Germinal center (tissue), 1 donor: ENCODE measurements at places on chromosomes 4 and X.

DNA sequence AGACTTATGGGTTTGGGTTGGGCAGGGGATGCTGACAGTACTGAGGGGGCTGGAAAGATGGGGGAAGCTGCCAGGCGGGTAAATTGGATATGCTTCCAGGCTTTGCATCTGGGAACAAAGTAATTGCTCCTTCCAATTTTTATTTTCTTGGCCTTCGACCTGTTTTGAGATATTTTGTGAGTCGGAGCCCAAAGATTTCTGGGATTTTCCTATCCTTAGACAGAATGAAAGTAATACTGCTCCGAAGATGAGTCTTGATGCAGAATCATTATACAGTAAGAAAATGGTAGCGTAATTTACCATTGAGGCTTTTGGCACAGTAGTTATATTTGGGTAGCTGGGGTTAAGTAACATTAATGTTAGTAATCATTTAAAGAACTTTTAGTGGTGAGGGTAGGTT, 1.4 kb downstream of the SMARCA5 start:
- DNase-seq, result no peak

DNA sequence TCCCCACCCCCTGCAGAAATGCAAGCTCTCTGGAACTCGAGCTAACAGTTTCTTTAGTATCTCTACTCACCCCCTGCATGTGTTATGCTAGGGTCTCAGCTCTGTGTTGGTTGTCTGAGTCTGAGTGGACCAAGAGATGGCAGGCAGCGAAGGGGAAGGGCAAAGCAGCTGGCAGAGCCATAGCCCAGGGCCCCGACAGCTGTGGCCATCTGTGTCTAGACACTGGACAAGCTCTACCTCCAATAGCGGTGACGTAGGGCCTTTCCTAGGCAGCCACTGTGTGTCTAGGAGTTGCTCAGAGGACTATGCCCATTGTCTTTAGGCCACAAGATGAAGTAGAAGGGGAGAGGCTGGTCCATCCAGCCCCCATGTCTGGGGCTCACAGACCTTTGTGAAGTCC, 79.2 kb downstream of the EFNB1 start:
- no peak for DNase-seq

DNA sequence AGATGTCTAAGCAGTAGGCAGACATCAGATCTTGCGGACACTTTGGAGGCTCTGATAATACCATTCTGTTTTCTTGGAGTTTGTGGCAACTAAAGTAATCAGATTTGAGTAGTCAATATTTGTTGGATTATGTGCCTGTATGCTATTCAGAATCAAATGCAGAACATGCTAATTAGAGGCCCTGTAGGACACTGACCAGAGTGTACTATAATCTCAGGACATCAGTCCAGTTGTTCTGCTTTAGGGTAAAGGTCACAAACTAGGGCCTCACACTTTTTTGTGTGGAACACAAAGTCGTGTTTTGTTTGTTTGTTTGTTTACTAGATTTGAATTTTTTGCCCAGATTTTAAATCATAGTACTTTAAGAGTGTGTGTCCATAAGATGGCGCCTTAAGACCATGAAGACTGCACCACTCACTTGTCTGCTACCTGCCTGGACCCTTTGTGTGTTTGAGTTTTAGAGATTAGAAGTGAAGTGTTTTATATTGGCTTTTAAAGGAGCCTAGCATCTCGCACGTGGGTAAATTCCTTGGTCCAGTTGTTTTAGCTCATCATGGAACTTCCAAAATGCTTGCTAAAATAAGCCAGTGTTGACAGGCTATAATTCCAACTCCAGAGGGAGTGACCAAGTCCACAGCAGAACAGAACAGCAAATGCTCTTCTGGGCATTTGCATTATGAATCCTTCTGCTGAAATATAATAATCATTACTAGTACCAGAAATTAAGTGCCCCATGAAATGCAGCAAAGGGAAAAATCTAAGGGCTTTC, 34.7 kb downstream of the IL13RA1 start:
- no peak for DNase-seq

DNA sequence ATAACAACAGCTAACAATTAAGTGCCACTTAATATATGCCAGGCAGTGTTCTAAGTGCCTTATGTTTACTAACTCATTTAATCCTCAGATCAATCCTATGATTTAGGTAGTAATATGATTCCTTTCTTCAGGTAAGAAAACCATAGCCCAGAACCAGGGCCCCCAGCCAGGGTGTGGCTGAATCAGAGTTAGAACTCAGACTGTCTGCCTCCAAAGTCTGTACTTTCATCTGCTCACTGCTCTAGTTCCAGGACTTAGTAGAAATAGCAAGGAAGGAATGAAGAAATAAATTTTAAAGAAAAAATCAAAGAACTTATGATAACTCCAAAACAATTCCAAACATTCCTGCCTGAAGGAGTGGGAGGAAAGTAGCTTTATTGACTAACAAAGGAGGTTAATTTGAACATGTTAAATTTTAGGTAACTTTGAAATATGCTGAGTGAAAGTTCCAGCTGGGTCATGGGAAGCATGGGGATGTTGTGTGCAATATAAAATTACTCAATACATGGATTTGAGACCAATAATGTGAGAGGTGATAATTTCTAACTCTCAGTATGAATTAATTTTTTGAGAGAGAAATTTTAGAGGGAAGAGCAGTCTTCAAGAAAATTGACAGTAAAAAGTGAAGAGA, 8.8 kb upstream of the ADH1C start:
- DNase-seq, result no peak

DNA sequence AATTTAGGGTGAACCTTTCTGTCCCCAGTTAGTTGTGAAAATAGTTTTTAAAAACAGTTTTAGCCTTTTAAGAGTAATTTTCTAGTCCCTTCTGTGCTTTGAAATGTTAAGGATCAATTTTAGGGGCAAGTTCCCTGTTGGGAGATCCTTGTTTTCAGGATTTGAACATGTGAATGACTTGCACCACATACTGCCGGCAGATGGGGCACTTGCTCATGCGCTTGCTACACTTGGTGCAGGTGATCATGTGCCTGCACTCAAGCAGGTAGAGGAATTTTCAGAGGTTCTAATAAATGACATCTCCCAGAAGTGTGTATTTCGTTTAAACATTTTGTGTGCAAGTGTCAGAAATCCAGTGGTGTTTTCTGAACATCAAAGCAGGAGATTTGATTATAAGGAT, 195.9 kb downstream of the CHM start:
- no peak for DNase-seq

GRCh38 chr4:80196922-80197573, at the start of gene PRDM8:
TSS of gene PRDM8 (plus strand) at chr4:80197503. CDS start at chr4:80200081, 2,578 bp downstream.
- DNase-seq, result no peak

DNA sequence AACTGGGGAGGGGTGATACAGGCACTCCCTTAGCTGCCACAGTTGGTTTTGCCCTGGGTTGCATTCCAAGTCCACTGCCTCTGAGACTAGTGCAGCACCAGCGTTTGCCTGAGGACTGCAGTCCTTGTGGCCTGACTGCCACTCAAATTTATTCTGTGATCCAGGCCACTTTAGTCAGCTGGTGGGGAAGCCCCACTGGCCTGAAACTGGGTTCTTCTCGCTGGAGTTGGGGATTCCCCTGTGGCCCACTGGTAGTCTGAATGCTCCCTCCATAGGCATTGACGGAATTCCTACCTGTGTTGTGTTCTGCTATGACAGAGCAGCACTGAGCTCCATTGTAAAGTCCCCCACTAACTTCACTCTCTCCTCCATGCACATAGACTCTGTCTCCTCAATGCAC, 63.8 kb downstream of the PTPN13 start:
- DNase-seq, result no peak

DNA sequence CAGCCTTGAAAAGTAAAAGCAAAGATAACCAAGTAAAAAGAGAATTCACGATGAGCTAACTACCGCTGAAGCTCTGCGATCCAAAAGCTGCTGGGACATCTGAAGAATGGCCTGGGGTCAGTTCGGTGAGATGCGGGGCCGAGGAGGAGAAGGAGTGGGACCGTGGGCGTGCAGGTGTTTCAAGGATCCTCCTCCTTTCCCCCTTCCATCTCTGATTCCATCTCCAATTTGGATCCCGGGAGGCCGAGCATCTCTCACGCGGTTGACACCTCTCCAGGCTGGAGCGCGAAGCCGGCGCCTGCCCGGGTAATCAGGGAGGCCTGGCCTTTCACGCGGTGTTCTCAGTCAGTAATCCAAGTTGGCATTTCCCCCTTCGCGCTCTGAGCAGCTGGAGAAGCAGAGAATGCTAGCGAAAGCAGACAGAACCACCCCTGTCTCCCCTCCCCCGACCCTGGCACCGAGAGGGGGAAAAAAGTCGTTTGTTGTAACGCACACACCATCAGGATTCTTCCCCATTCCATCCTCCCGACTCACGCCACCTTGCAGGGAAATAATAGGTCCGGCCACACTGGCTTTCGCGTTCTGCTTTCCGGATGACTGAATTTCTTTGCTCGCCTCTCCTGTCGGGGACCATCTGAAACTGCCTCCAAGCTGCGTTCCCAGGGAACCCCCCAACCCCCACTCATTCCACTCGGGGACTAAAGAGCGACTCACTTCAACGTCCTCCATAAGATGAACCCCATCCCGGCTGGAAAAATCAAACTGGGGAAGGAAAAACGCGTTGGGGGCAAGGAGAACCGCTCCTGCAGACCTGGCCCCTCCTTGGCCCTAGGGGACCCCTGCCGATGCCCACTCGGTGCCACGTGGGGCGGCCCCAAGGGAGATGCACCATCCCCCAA, 6.5 kb downstream of the NEUROG2 start:
- DNase-seq, result no peak

DNA sequence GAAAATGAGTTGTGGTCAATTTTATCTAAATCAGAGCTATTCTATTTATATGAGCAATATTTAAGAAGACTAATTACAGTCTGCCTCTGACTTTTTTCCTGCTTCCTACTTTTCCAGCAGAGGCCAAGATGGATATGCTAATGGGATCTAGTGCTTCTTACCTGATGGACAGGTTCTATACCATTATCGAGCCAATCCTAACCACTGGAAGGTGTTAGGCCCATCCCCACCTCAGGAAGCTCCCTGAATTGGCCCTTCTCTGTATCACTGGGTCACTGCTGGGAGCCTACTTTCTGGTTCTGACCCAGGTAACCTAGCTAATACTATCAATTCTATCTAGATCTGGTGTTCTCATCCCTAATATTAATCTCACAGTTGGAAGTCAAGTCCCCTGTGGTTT, 577 bp upstream of the YIPF7 start:
- no peak for DNase-seq

DNA sequence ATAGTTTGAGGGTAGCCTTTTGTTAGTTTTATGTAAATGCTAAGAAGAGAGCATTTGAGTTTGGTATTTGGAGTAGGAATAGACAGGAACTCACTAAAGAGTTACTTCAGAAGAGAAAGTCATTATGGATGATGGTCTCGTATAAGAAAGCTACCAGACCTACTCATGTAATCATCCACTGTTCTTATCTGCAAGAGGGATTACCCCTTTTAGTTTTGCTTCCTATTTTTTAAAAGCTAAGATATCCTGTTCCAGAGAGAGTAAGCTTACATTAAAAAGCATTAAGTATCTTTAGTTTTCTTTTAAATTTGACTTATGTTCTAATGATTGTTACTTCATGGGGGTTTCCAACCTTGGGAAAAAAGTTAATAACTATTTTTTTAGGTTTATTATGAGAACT, 12.5 kb upstream of the ART3 start:
- peak; percentile 29 for DNase-seq

DNA sequence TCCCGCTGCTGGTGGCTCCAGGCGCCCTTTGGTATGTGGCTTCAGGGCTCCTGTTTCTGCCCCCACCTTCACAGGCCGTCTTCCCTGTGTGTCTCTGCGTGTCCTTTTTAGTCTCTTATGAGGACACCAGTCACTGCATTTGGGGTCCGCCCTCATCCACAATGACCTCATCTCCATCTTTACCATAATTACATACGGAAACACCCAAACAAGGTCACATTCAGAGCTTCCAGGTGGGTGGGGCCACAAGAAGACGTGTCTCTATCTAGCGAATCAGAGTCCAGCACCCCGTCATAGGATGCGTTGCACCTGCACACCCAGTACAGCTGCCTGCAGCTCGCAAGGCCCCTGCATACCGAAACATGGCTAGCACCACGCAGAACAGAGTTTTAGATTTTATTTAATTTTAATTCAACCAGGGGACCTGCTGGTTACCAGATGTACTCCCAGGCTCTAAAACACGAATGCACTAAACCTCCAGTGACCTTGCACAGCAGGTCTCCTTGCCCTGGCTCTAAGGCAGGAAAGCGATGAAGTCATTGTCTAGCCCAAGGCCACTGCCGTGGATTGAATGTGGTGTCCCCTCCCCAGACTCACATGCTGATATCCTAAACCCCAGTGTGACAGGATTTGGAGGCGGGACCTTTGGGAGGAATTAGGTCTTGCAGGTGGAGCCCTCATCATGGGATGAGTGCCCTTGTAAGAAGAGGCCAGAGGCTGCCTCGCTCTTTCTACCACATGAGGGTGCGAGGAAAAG, 30.3 kb downstream of the ABLIM2 start:
- no peak for DNase-seq

GRCh38 chrX:131821945-131822622, 201.0 kb upstream of the STK26 start:
- no peak for DNase-seq

DNA sequence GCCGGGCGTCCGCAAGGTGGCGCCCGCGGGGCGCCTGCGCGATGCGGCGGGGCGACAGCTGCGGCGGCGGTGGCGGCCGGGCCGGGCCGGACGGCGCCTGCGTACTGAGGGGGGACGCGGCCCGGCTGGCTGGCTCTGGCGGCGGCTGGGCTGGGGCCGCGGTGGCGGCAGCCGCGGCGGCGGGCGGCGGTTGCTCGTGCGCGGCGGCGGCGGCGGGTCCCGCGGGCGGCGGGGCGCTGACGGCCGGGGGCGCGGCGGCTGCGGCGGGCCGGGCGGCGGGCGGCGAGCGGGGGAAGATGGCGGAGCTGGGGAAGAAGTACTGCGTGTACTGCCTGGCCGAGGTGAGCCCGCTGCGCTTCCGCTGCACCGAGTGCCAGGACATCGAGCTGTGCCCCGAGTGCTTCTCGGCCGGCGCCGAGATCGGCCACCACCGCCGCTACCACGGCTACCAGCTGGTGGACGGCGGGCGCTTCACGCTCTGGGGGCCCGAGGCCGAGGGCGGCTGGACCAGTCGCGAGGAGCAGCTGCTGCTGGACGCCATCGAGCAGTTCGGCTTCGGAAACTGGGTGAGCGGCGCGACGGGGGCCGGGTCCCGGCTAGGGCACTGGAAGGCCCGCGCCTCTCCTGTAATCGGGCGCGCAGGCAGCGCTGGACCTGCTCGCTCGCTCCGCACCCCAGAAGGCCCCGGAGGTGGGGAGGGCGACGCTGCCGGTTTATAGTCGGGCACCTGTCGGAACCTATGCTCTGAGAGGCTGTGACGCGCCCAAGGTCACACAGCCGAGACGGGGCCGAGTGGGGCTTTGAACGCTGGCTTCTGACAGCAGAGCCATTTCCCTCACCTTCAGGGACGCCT, at the start of gene TADA2B:
Gene TADA2B, plus strand, starts transcription at position 89 of the 853 bp plus-strand sequence. Its CDS starts 208 bp downstream, at position 297.
- DNase-seq, result peak; percentile 70

- no peak for DNase-seq
These were observed 459.2 kb downstream of the FAT4 start for GRCh38 chr4:125773931-125774330.

- DNase-seq, result no peak
These were observed 418.2 kb downstream of the STIM2 start for GRCh38 chr4:27278615-27279375.

GRCh38 chr4:64250488-64250887, 158.8 kb downstream of the TECRL start:
- DNase-seq, result no peak
